ENCODE measurements at places on chromosomes 1 and 21. TPM values are rescaled to one million over a fixed set of nuclear protein-coding genes. Genes with fewer than 3 reads are reported as not detected.

- no peak for DNase-seq
These were observed 4.4 kb downstream of the TYW3 start for GRCh38 chr1:74737333-74737732.

GRCh38 chr21:46297338-46298271 lies 11.5 kb downstream of the YBEY start:
- no peak for DNase-seq

DNA sequence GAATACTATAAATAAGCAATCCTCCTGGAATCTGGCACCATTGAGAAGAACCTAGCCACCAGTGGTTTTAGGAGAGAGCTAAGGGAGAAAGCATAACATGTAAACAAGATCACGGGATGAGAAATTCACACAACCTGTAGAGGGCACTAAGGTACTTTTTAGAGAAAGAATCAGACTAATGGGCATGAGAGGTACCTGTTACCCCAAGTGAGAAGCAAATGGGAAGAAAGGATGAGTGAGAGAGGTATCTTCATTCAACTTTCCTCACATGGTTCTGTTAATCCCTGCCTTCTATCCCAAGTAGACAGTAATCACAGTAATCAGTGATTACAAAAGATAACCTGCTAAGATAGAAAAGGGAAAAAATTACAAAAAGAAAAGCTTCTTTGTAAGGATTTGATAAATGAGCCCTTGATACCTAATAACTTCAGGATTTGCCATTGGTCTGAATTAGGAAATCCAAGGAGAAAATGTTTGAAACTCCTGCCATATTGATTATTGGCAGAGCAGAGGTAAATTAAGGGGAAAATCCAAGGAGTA lies 251.1 kb upstream of the ADGRL2 start:
- DNase-seq = no peak

DNA sequence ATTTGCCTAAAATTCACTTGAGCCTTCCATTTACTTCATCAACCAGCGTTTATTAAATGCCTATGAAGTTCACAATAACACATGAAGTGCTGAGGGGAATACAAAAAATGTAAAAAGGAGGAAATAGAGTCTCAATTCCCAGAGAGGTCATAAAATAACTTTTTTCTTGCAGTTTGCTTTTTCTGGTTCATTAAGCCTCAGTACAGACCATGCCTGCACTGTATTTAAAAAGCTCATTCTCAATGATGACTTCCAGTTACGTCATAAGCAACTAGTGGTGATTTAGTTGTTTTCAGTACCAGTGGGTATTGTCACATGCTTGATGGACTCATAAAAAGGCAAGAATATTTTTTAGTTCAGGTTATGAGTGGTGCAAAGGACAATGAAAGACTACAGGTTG lies 160.1 kb upstream of the UBE2U start:
- DNase-seq = no peak

DNA sequence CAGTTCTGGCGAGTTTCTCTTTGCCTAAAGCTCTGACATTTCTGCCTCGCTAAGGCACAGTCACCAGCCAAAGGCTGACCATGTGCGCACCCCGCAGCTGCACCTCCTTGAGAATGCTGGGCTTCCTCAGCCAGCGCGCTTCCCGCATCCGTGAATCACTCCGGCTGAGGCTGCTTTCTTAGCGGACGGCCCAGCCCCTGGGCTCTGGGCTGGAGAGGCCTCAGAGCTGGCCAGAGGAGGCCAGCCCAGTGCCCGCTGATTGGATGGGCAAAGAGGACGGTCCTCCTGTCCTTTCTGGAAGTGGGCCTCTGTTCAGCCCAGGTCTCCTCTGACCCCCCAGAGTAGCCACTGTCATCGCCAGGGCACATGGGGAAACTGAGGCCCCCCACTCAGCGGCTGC lies 56.1 kb downstream of the PRDM16 start:
- DNase-seq = no peak

DNA sequence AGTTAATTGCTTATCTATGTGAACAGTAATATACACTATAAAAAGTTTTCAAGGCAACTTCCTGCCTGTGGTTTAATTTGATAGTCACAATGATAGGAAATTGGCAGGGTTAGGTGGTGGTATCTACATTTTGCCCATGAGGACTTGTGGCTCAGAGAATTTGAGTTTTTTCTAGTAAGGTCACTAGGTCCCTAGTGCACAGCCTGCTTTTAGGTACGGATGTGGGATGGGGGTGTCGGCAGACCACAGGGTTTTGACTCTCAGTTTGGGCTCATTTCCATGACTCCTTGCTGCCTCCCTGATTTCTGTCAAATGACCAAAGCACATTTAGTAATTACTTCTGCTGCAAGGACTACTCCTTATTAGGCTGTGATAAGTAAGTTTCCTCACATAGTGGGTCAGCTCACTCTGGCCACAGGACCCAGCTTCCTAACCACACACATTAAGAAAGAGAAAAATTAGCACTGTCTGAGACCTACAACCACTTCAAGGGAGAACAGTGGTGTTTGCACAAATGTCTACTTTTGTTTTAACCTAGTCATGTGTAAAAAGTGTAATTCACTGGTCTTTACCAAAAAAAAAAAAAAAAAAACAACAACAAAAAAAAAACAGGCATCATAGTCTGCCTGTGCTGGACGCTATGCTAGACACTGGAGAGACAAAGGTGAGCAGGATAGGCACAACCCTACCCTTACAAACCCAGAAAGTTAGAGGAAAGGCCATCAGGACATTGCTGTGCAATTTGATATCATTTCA lies 43.7 kb downstream of the MRPL39 start:
- DNase-seq = no peak

DNA sequence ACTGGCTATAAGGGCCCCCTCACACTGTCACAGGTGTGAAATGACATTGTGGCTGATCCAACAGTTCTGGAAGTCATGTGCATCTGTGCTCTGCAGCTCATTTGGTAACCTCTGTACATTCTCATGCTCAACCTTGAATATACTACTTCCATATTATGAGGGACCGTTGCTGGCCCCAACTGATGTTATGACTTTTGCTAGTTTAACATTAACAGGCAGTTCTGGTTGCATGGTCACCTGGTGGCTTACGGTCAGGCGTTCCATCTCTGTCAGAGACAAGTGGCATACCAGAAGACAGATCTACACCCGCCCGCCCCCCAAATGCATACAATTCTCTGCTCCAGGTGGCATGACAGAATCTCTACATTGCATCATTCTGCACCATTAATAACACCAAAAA lies 6.0 kb upstream of the DIP2A start:
- DNase-seq = no peak

DNA sequence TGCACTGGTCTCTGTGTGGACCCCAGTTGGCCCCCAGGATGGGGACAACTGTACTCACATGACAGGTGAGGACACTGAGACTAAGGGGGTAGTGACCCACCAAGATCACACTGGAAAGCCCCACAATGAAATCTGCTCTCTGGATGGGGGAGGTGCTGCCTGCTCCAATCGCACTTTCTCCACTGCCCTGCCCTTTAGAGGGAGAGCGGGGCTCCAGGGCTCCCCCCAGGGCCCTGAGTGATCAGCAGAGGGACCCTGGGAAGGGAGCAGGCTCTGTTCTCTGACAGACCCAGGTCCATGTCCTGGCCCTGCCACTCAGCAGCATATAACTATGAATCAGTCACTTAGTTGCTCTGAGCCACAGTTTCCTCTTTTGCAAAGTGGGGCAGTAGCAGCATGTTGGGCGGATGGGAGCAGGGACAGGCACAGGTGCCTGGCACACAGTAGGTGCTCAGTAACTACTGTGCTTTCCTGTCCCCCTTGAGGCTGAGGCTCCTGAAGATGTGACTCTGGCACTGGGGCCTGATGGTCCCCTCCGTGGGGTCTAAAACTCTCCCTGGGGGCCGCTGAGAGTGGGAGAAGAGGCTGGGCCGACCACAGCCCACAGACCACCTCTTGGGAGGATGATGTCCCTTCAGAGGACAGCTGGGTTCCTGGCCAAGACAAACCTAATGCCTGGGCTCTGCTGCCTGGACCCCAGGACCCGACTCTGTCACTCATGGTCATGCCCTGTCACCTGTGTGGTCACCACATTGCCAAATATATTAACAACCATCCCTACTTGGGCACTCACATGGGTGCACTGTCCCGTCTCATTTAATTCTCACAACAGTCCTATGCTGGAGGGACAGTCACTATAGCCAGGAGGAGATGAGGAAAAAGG lies 222.7 kb downstream of the PTPRU start:
- no peak for DNase-seq

The PRELP gene
- total RNA-seq = 108 TPM

The FAM177B gene
- 22.7 TPM for total RNA-seq

The CDC42SE1 gene
- 87.4 TPM for total RNA-seq

The CFAP107 gene
- not detected for total RNA-seq

The MAD2L2 gene
- 56.1 TPM for total RNA-seq

The RXFP4 gene
- not detected for total RNA-seq
